ENCODE measurements at places on chromosomes 7 and 10.

- DNase-seq, result no peak
These were observed 8.8 kb downstream of the ASB10 start for GRCh38 chr7:151178236-151178635.

DNA sequence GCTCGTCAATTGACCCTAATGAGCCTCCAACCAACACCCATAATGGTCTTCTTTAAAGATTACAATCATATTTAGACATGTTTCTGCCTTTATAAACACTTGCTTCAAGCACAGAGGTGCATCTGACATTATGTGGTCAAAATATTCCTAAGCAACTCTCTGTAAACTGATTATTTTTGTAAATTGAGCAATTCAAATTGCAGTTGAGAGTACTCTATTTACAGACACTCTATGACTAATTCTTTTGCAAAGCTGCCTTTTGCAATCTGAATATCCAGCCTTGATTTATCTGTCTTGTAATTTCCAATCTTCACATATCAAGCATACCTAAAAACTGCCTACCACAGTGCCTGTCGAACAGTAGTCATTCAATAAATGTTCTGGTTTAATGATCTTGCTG is 112.0 kb downstream of the PDE1C start:
- DNase-seq, result peak; percentile 23

- DNase-seq, result no peak
These were observed 58.3 kb upstream of the CALD1 start for GRCh38 chr7:134721171-134721570.

- DNase-seq, result no peak
These were observed 150.2 kb upstream of the CACNA2D1 start for GRCh38 chr7:82593780-82594179.

GRCh38 chr7:47594406-47594805 is 12.5 kb upstream of the TNS3 start:
- no peak for DNase-seq

- peak; percentile 95 for DNase-seq
These were observed 37.0 kb upstream of the LRRC17 start for GRCh38 chr7:102875700-102876295.

DNA sequence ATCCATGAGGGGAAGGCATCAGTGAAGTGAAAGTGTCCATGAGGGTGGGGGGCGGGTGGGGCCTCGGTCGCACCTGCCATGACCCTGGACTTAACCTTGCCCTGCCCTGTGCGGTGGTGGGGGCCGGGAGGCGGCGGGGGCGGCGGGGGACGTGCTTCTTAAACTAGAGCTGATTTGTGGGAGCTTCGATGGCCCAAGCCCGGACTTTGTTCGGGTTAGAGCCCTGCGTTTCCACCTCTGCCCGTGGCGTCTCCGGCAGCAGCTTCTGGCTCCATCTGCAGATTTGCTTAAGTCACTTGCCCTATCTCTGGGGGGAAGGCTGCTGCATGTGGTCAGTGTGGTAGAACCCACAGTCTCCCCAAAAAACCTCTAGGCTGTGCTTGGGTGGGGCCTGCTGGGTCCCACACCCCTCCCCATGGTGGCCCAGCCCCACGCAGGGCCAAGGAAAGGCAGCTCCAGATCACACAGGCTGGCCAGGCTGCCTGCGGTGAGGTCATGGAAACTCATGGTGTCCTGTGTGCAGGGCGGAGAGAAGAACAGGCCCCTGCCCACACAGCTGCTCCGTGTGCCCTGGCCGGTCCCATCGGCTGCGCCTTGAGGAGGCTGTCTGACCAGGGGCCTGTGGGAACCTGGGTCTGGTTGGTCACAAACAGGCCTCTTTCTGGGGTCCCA is 93.2 kb downstream of the INPP5A start:
- DNase-seq, result no peak

DNA sequence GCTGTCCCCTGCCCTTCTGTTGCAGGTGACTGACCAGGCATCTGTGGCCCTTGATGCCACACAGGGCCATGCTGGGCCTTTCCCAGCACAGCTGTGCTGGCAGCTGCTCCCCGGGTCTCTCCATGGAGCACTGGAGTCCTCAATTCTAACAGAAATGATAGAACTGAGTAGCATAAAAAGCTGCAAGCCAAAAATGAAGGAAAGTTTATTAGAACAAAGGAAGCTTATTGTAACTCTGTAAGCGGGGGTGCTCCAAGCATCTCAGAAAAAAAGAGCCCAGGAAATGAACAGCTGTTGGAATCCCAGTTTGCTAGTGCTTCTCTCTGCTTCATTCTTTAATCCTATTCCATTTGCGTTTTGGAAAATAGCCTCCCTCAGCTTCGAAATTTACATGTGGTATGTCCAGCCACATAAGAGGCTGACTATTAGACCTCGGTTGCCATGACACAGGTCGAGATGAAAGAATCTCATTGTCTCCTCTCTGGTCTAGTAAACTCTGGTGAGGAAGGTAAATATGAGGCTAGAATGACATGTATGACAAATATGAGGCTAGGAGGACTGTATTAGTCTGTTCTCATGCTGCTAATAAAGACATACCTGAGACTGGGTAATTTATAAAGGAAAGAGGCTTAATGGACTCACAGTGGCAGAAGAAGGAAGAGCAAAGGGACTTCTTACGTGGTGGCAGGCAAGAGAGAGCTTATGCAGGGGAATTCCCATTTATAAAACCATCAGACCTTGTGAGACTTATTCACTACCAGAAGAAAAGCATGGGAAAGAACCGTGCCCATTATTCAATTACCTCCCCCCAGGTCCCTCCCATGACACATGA is 23.7 kb downstream of the EPDR1 start:
- no peak for DNase-seq

GRCh38 chr10:14553448-14553847 is 221.2 kb downstream of the FAM107B start:
- peak; percentile 37 for DNase-seq

- no peak for DNase-seq
These were observed 111.1 kb downstream of the TNS3 start for GRCh38 chr7:47470567-47471357.

DNA sequence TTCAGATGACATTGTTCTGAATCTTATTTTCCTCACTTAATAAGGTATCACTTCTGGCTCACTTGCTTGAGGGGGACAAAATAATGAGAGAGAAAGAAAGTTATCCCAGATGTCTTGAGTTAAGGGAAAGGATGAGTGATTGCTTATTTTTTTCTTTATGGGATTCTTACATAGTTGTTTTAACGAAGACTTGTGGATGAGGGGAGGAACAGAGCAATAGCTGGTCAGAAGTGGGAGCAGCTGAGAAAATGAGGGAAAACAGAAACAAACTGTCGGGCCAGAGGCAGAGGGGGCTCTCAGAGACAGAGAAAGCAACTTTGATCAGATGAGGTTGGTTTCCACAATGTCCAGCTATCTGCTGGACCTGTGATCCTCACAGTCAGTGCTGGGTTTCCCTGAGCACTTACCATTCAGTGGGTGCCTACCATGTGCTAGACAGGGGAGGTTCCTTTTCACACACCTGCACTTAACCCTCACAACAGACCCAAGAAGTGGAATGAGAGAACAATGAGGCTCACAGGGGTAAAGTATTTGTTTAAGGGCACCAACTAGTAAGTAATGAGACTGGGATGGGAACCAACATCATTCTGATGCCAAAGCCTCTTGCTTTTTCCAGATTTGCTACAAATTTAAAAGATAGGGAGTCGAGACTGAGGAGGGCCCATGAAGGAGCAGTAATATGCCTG is 64.2 kb downstream of the BICC1 start:
- DNase-seq, result no peak

GRCh38 chr7:26910221-26910620 is 45.8 kb upstream of the SKAP2 start:
- peak; percentile 10 for DNase-seq

DNA sequence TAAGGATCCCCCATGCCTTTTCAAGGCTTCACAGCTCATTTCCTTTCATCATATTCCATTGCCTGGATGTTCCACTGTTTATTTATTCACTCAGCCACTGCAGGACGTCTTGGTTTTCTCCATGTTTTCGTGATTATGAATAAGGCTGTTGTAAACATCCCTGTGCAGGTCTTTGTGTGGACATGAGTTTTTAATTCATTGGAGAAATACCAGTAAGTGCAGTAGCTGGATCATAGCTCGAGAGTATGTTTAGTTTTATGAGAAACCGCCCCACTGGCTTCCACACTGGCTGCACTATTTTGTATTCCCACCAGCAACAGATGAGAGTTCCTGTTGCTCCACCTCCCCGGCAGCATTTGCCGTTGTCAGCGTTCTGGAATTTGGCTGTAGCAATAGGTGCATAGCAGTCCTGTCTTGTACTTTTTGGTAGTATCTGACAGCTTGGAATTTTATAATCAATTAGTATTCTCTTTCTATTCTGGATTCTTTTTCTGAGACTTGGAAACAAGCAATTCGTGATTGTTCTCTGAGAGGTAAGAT is 269.9 kb upstream of the PITRM1 start:
- DNase-seq, result no peak

DNA sequence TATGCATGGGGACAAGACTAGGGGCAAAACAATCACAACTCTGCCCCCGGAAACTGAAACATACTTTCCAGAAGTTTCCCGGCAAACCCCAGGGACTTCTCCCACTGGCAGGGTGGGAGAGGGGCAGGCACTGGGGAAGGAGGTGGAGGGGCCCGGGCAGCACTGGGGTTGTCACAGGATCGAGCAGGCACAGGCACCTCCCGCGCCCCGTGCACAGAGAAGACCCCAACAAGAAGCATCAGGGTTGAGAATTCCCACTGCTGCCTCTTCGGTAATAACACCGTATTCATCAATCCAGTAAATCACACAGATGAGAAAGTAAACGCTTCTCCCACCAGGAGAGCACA is 490.5 kb downstream of the PTPRN2 start:
- DNase-seq, result no peak

- DNase-seq, result no peak
These were observed 155.4 kb downstream of the SEC23IP start for GRCh38 chr10:120047926-120048325.

- no peak for DNase-seq
These were observed 42.7 kb upstream of the BRAF start for GRCh38 chr7:140967438-140967837.

All from AG09309 (cell line).